SJSA1 (cell line): ENCODE measurements at places on chromosomes 5 and 9.
A peak's percentile ranks its signal among the peaks of the same experiment; 100 is the strongest.

DNA sequence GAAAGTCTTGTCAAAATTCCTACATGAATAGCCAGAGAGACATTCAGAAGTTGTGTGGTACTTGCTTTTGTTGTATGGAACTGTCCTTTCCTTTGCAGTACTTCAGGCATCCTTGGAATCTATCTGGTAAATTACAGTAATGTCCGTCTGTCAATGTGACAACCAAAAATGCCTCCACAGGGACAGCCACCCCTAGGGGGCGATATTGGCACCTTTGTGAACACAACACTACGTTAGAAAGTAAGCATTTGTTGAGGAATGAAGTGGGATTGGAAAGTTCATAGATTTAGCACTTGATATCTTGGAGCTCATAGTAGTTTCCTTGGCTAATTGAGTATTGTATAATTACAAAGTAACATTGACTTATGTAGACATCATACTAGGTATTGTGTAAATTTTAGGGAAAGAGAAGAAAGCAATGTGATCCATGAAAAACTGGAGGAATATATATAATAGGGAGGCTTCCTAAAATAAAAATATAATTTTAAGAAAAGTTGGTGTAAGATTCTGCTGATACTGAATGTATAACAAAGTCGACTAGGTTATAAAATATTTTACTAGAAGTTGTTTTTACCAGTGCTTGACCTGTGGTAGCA is 32.7 kb downstream of the TMEFF1 start:
- peak; percentile 68 for DNase-seq

- DNase-seq: peak; percentile 46
These were observed 106.3 kb downstream of the UGCG start for GRCh38 chr9:112002847-112003457.

DNA sequence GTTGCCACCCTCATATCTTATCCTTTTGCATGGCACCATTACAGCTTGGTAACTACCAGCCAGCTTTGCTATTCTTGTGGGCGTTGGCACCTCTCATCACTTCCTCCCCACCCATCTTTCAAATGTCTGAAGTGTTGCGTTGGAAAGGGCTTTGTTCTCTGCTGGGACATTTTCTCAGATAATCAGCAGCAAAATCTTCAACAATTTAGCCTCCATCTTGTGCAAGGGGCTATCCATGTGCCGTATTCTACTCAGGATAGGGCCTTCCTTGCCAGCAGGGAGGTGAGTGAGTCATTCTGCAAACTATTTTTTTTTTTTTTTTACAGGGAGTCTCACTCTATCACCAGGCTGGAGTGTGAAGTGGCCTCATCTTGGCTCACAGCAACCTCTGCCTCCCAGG is 62.1 kb upstream of the NUDT12 start:
- no peak for DNase-seq

DNA sequence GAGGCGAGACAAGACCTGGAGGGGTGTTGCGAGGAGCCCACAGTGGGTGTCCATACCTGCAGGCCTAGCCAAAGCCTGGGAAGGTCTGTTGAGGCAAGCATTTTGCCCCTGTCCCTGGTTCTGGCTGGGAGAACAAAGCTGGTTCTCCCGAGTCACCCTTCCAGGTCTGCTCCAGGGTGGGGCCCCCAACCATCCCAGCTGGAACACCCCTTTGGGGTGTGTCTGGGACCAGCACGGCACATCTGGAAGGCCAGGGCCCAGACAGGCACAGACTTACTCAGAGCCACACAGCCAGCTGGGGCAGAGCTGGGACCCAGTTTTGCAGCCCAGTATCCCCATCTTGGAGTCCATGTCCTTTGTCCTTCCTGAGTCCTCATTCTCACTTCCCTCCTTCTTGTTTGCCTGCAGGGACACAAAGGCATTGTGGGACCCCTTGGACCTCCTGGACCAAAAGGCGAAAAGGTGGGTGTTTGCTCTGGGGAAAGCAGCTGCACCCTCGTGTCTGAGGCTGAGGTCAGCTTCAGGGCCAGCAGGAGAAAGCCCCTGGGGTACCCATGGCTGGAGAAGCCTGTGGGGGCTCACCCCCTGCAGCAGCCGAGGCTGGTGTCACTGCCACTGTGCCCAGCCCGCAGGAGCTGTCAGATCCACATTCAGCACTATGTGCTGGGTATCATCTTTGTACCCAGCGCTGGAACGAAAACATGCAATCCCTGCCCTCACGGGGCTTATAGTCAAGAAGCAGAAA is 38.4 kb upstream of the ORM1 start:
- no peak for DNase-seq

DNA sequence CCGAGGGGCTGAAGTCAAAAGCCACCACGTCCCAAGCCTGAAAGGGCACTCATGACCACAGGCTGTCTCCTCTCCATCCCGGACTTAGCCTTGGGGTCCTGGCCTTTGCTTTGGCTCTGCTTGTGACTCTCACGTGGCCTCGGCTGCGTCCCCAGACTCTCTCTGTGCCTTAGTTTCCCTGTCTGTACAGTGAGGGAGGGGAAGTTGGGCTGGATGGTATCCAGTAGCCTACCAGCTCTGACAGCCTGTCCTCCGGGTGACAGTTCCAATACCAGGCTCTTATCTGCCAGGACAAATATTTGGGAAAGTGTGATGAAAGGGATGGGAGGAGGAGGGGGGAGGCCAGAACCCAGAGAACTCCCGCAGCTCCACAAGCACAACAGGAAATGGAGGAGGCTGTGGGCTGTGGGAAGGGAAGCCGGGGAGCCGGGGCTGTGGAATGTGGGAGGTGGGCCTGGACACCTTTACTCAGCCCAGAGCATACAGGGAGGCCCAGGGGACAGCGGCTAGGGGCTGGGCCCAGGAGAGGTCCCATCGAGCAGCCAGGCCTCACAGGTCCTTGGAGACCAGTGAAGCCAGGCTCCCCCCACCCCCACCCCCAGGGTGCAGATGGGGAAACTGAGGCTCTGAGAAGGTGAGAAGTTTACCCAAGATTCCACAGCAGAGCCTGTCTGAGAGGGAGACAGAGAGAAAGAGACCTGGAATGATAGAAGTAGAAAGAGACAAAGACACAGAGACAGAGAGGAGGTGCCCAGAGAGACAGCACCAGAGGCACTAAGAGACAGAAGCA is 18.3 kb downstream of the PDGFRB start:
- DNase-seq: peak; percentile 85

- DNase-seq: no peak
These were observed 68.8 kb downstream of the KCNT1 start for GRCh38 chr9:135770771-135771170.

DNA sequence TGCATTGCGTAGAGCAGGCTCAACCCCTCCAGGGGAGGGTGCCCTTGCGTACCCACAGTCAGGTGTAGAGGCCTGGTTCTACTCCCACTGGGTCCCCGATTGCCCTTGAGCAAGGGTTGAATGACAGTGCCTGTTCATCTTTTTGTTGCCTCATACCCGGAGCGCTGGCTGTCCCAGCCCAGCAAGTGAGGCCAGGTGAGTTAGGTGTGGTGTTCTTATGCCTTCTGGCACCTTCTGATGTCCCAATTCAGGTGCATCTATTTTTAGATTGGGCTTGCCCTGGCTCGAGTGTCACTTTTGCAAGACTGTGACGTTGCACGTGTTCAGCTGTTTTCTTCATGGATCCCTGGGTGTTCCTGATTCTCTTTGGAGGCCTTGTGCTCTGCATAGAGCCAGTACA is 257.8 kb downstream of the GOLPH3 start:
- no peak for DNase-seq

GRCh38 chr5:65971643-65972042 is 45.3 kb downstream of the ERBIN start:
- DNase-seq: no peak

- no peak for DNase-seq
These were observed 174.2 kb upstream of the TBC1D2 start for GRCh38 chr9:98429613-98430012.

DNA sequence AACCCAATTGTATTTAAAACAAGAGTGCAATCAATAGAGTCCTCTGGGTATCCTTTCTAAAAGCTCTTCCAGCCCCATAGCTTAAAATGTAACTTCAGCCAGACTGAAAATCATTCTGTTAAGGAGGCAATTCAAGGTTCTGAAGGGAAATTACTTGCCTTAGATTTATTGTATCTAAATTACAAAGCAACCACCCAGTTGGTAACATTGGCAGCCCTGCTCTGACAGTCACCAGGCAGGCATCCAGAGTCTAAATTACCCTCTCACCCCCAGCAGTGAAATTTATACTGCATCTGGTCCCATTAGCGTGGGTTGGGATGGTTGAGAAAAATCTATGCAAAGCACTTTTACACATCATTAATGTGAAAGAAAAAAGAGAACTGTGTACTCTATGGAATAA is 514.7 kb downstream of the MTRR start:
- no peak for DNase-seq

GRCh38 chr9:614431-614830 is 227.1 kb upstream of the DMRT1 start:
- no peak for DNase-seq
